Liver (tissue), 10 donors: ENCODE measurements at places on chromosomes 6 and 20. TPM values are rescaled to one million over a fixed set of nuclear protein-coding genes. Genes with fewer than 3 reads are reported as not detected.

LEMD2 gene
- 23.1 TPM for total RNA-seq

SLC13A3 gene
- 10.7 TPM for total RNA-seq

NKAPL gene
- total RNA-seq = 0.59 TPM

TAAR9 gene
- total RNA-seq = not detected

LY6G6C gene
- not detected for total RNA-seq

DNA sequence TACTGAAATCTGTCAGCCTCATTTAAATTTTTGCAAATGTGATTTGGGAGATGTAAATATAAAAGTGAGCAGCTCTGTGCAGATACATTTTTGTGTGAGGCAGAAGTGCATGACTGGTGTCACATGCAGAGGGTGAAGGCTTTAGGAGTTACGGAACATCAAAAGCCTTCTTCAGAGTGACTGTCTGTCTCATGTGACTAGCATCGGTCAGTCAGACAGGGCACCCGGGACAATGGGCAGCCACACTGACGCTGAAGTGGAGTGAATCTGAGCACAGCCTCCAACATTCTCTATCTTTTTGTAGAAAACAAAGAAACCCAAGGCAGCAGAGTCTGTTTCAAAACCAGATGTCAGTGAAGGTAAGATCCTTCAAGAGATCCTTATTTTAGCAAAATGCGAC, 7.9 kb upstream of the FAM209A start:
- no peaks in the 10 kb centered on the region for H3K27me3 ChIP-seq
- H3K4me1 ChIP-seq = no peaks in the 10 kb centered on the region
- no peak overlapping the region for H3K27ac ChIP-seq
- DNase-seq = no peak
- no peak overlapping the region for H3K4me3 ChIP-seq
- H3K36me3 ChIP-seq = peaks cover 63% of the 10 kb centered on the region

DNA sequence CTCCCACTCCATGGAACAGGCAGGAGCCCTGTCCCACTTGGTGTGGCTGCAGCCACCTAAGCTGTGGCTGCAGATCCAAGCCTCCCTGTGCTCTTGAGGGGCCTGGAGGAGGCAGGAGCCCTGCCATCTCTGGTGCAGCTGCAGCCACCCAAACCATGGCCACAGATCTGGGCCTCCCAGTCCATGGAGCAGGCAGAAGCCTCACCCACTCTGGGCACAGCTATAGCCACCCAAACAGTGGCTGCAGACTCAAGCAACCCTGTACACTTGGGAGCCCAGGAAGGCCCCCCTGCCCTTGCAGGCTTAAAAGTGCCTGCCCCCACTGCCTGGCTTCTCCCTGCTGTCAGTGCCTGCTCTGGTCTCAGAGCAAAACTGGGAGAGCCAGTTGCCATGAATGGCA, 320.3 kb downstream of the RFPL4B start:
- DNase-seq = no peak
- no peaks in the 10 kb centered on the region for H3K4me1 ChIP-seq
- H3K27ac ChIP-seq = no peak overlapping the region
- no peak overlapping the region for H3K4me3 ChIP-seq
- H3K36me3 ChIP-seq = no peaks in the 10 kb centered on the region
- H3K27me3 ChIP-seq = no peaks in the 10 kb centered on the region

DNA sequence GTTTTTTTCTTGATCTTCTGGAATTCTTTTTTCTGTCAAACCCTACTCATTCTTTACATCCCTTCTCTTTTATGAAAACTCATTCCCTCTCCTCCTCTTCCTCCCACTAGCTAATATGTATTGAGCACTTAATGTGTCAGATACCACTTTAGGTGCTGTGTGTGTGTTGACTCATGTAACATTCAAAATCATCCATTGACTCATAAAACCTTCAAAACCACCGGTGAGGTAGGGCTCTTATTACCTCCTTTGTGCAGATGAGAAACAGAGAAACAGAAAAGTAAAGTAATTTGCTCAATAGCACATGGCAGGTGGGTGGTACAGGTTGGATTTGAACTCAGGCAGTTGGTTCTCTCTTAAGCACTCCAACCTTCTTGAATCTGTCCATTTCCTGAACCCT, 136.3 kb upstream of the NEDD9 start:
- H3K27me3 ChIP-seq = no peaks in the 10 kb centered on the region
- H3K4me1 ChIP-seq = peaks cover 28% of the 10 kb centered on the region
- H3K36me3 ChIP-seq = no peaks in the 10 kb centered on the region
- DNase-seq = no peak
- H3K27ac ChIP-seq = no peak overlapping the region
- no peak overlapping the region for H3K4me3 ChIP-seq

DNA sequence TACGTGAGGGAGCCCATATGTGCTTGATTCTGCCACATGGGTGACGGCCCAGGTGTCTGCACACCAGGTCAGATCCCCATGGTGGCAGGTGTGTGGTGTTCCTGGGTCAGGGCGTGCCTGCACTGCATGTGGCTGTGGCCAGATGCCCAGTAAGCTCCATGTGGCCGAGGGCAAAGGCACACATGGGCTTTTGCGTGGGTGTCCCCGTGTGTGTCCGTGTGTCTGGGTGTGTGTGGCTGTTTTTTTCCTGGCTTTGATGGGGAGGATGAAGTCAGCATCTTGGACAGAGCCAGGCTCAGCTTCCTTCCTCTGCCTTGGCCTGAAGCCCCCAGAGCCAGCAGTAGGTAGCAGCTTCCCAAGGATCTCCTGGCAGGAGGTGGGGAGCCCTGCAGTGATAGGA, 1.5 kb upstream of the TNXB start:
- peaks cover 2% of the 10 kb centered on the region for H3K27me3 ChIP-seq
- no peak overlapping the region for H3K27ac ChIP-seq
- peaks cover 3% of the 10 kb centered on the region for H3K4me1 ChIP-seq
- peaks cover under 1% of the 10 kb centered on the region for H3K36me3 ChIP-seq
- H3K4me3 ChIP-seq = no peak overlapping the region
